MG63 (cell line): ENCODE measurements at places on chromosomes 2 and 18. TPM values are rescaled to one million over a fixed set of nuclear protein-coding genes. Genes with fewer than 3 reads are reported as not detected.

Gene PSD4
- total RNA-seq = 0.16 and 0.59 TPM in 2 replicates

GRCh38 chr18:59921384-59921891, 21.6 kb downstream of the PMAIP1 start:
- no peak for DNase-seq

DNA sequence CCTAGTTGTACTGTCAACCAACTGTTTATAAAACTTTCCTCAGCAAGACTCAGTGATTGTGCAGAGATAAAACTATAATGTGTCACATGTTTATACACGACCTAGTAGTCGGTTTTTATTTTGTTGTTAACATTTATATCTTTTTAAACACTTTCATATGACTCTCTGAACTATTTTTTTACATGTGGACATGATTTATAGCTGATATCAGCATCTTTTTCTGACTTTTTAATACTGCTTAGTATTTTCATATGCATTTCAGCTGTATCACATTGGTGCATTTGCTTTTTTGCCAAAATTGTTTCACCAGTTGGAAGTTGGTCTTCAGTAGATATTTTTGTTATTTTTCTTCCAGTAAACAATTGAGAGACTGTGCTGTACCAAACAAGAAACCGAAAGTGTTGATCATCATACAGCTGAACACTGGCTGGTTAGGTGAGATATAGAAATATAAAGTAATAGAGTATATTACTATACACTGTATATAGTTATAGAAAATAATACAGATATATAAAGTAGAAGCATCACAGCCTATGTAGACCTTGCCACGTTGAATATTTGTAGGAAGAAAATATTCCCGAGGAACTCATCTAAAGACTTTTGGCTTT, 154.2 kb downstream of the KCTD1 start:
- no peak for DNase-seq

DNA sequence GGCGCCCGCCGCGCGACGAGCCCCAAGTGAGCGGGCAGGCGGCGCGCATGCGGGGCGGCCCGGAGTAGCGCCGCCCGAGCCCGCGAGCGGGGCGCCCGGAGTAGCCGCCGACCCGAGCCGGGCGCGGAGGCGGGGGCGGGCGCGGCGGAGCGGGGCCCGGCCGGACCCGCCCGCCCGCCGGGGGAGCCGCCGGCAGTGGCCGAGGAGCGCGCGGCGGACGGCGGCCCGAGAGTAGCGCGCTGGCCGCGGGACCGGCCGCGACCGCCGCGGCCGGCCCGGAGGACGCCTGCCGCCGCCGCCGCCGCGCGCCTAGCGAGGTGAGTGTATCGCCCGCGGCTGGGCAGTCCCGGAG, at the start of gene GALNT1:
Gene GALNT1 (plus strand): TSS at position 195 of the 352 bp plus-strand sequence. CDS start 72,923 bp downstream, outside the sequence.
- no peak for DNase-seq
